ENCODE measurements at places on chromosomes 16 and 17.

DNA sequence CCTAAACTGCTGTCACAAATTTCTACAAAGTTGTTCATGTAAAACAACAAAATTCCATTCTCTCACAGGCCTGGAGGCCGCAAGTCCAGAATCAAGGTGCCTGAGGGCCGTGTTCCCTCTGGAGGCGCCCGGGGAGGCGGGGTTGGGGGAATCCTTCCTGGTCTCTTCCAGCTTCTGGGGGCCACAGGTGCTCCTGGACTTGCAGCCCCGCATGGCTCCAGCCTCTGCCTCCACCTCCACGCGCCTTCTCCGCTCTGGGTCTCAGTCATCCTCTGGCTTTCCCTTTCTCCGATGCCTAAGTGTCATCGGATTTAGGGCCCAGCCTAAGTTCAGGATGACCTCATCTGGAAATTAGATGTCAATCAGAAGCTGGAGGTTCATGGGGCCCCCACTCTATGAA, 28.6 kb upstream of the BAHCC1 start:
- no peak for DNase-seq

DNA sequence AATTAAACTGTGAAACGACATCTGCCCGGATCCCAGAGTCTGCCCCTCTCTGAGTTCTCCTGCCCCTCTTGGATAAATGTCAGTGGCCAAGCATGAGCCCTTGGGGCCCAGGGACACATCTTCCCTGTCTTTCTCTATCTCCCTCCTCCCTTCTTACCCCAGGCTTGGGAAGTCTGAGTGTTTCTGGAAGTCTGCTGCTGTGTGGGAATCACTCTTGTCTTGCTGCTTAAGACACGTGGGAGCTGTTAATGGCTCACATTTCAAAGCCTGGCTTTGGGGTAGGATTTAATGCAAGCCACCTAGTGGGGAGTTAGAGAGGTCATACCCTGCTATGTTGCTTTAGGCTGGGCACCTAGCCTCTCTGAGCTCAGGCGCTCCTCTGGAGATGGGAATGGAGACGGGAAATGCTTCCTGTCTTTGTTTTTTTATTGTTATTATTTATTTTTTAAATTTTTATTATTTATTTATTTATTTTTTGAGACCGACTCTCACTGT, 218.5 kb upstream of the CIBAR2 start:
- no peak for DNase-seq

- DNase-seq = no peak
Observed at GRCh38 chr16:11058832-11059231, 114.5 kb downstream of the CLEC16A start.

DNA sequence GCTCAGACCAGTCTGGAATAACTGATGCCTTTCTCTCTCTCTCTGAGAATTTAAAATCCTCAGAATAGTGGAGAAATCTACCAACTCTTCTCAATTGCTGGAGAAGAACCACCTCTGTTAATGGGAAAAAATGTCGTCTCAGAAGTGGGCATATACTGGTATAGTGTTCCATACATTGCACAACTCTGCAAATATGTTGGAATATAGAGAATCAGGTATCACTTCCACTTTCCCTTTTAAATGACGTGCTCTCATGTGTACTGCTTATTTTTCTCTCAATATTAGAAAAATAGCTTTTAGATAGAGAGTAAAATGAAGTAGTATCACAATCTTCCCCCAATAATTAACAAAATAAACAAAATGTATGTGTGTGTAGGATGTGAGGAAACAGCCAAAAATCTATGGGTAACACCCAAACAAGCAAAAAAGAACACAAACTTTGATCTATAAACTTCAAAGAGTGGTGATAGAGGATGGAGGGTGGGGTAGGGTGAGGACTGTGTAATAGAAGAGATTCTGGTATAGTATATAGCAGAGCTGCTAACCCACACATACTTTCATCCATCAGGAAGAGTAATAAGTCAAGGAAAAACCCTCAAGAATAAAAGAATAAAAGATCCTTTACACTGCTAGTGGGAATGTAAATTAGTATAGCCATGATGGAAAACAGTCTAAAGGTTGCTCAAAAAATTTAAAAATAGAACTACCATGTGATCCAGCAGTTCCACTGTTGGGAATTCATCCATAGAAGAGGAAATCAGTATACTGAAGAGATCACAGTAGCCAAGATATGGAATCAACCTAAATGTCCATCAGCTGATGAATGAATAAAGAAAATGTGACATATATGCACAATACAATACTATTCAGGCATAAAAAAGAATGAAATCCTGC, 46.9 kb downstream of the NFATC3 start:
- no peak for DNase-seq

DNA sequence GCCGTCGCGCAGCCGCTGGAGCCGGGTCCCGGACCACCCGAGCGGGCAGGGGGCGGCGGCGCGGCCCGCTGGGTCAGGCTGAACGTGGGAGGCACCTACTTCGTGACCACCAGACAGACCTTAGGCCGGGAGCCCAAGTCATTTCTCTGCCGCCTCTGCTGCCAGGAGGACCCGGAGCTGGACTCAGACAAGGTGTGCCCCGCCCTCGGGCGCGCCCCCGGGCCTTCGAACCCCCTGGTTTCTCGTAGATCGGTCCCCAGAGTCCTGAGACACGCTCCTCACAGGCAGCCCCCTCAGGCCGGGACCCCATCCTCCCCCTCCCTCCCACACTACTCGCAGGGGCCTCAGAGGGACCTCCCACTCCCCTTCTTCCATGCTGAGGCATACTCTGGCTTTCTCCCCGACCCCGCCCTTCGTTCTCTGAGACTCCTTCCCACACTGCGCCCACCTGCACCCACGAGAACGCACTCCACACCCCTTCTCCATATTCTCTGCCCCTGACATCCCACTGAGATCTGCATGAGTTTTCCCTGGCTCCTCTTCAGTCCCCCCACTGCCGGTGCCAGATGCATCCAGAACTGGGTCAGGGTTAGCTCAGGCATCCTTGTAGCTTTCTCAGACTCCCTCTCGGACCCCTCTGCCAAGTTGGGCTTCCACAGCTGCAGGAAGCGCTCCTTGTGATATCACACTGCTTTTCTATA, 523 bp downstream of the KCTD2 start:
- DNase-seq = no peak

GRCh38 chr16:17866996-17867395, 396.2 kb upstream of the XYLT1 start:
- no peak for DNase-seq

DNA sequence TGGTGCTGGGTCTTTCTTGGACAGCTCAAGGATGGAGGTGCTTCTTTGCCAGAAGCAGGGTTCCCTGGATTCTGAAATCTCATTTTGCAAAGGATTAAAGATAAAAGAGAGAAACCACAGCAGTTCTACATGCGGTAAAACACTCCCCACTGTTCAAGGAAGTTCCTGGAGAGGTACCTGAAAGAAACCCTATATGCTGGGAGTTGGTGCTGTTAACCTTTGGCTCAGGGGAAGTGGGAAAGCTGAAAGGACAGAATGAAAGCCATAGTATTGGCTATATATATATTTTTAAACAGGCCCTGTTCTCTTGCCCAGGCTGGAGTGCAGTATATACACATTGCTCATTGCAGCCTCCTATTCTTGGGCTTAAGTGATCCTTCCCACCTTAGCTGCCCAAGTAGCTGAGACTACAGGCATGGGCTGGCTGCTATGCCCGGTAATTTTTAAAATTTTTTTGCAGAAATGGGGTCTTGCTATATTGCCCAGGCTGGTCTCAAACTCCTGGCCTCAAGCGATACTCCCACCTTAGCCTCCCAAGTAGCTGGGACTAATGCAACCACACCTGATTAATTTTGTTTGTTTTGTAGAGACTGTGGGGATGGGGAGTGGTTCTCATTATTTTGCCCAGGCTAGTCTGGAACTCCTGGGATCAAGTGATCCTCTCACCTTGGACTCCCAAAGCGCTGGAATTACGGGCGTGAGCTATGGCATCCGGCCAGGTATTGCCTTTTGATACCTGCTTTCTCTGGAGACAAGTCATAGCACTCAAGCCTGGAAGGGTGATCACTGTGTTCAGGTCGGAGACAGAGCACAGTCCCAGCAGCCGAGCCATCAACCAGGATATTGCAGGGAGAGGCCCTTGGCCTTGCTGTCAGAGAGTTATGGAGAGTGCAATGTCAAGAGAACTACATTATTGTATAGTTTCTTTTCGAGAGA, 55.2 kb downstream of the MSI2 start:
- DNase-seq = no peak

Measured in stimulated activated CD8-positive, alpha-beta memory T cell treated with anti-CD3 and anti-CD28 coated beads, Interleukin-12 subunit alpha, Interleukin-12 subunit beta, amount 100 ng/mL, for 1 hour (primary cell).